ENCODE measurements at places on chromosomes 13 and 19. TPM values are rescaled to one million over a fixed set of nuclear protein-coding genes. Genes with fewer than 3 reads are reported as not detected.

ZNF57 gene
- 4.0 TPM for total RNA-seq

MED4 gene
- 32.8 TPM for total RNA-seq

IFNL1 gene
- total RNA-seq = not detected

MIDN gene
- total RNA-seq = 54.2 TPM

ZNF100 gene
- not detected for total RNA-seq

DGKH gene
- 6.9 TPM for total RNA-seq

ATP4A gene
- not detected for total RNA-seq

Data from A549 treated with Mapracorat at 1 μM for 4 hours (cell line).